ENCODE measurements at places on chromosomes 1 and 21.

- no peak for DNase-seq
Observed at GRCh38 chr1:155833665-155834295, 23.2 kb downstream of the GON4L start.

DNA sequence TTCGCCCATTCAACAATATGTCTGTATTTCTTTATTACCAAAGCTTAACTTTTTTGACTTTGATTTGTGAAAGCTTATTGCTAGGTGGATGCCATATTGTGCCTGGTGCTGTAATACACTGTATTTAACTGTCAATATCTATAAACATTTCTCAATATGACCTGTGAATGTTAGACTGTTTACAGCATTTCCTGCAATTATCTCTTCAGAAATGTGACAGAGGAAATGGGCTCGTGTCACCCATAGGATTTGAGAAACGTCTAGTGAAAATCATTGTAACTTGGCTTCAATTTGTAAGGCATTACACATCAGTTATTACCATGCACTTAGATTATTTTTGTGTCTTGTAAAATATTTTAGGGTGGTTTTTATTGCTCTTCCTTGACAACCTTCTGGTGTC, 237.8 kb upstream of the ADGRL2 start:
- no peak for DNase-seq

DNA sequence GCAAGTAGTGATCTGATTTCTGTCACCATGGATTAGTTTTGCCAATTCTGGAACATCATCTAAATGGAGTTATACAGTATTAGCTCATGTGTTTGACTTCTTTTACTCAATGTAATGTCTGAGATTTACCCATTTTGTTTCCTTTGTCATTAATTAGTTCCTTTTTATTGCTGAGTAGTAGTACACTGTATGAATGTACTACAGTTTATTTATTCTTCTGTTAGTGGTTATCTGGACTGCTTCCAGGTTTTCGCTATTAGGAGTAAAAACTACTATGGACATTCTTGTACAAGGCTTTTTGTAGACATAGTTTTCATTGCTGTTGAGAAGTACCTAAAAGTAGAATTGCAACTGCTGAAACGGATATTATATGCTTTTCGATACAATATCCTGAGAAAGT, 14.1 kb downstream of the SUCO start:
- DNase-seq = no peak

- peak; percentile 98 for DNase-seq
Observed at GRCh38 chr1:201692555-201693394, 136.2 kb upstream of the IPO9 start.

DNA sequence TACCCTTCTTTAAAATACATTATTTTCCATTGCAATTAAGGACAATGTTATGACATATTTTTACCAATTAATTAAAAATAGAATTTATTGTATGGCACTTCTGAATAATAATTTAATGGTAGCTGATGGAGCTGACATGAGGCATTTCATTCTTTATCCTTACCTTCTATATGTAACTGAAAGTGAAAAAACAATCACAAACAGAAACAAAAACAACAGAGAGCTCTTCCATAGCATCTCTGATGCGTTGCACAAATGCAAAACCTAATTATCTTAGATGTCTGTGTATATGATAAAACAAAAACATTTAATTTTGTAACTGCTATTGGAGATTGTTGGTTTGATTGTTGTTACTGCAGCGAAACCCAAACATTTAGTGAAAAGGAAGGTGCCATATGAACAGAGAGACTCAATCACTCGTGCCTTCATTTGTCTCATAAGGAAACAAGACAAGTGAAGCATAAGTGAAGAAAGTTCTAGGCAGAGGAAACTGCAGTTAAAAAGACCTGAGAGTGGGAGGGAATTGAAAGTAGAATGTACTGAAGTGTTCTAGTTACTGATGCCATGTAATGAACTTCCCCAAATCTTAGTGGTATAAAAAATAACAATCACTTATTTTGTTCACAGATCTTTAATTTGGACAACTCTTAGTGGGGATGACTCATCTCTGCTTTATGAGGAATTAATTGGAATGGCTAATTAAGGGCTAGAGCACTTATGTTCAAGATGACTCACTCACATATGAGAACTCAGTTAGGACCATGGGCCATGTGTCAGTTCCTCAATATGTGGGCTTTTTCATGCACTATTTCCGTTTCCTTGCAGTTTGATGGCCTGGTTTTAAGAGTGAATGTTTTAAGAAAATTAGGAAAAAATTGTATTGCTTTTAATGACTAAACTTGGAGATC, 245.0 kb upstream of the OLFM3 start:
- no peak for DNase-seq

DNA sequence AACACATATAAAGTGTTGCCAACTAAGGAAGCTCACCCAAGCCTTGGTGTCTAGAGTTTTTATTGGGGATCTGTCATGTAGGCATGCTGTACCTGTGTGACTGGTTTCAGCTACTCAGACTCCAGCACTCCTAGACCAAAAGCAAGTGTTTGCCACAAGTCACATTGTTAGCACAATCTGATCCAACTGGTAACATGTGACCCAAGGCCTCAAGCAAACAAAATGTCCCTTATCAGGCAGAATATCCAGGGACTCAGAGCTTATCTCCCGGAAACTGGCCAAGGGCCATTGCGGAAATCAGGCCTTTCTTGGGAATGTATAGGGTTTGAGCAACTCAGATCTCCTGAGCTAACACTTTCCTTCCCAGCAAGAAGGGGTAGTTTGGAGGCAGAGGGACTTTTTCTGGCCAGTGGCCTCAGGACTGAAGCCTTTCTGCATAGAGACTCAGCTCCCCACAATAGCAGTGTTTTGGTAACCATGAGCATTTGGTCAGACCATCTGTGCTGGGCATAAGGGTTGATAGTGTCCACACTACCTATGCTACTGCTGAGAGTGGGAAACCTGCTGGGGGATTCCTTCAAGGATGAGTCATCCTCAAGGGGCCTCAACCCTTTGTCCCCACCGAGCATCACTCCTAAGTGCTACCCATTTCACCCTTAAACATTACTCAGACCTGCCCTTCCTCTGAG, 29.6 kb downstream of the NHLH2 start:
- no peak for DNase-seq

GRCh38 chr1:212109728-212110127, 74.2 kb downstream of the DTL start:
- DNase-seq = no peak

DNA sequence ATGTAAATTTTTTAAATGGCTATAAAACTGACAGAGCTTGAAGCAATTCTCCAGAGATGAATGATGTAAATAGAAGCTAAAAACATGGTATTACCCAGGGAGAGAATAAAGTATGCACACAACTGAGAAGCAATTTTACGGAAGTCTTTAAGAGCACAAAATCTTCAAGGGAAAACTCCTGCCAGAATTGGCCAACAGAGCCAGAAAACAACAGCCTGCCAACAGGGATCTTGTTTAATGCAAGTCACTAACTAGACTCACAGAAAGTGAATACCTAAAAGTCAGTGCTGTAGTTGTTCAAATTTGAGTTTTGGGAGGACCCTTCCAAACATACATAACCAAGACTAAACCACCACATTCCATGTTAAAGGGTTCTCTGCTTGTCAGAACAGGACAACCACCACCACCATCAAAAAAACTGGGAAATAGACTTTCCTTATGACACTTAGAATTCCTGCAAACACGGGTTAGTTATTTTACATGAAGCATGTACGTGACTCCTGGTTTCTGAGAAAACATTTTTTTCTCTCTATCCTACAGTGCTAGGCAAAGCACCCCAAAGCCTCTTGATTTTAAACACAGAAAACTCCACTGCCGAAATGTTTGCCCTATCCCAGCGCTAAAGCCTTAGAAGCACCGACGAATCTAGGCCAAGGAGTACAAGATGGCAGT, 1.6 kb downstream of the EPS15 start:
- DNase-seq = no peak

DNA sequence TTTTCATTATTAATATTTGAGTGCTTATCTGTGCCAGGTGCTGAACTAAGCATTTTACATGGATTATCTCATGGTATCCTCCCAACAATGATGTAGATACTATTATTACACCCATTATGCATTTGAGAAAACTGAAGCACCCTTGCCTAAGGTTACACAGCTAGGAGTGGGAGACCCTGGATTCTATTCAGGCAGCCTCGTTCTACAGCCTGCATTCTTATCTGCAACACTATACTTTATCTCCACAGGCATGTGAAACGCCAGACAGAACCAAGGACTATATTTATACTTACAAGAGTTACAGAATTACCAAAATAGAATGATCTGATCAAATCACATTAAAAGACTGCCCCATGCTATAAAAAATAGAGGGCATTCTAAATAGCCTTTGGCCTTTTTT, 22.4 kb downstream of the LPAR3 start:
- no peak for DNase-seq

GRCh38 chr1:230681599-230681998, 32.3 kb downstream of the AGT start:
- DNase-seq = peak; percentile 91

GRCh38 chr1:107609808-107610207, 355.2 kb downstream of the VAV3 start:
- DNase-seq = no peak

- DNase-seq = no peak
Observed at GRCh38 chr1:177933881-177934280, 36.0 kb downstream of the SEC16B start.

DNA sequence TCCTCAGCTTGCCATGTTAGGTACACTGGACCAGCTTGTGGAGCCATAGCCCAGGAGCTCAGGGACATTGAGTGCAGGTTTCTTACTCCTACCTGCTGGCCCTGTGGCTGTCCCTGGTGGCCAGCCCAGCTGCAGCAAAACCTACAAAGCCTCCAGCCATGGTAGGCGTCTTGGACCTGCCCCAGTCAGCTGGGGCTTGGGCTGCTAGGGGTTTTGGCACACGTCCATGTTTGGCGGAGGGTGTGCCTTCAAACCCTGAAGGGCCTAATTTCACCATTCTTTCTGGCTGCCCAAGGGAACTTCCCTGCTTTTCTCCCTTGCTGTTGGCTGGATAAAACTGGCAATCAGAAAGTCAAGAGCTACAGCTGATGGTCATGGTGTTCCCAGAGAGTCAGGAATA, 25.4 kb downstream of the HMGCS2 start:
- no peak for DNase-seq

- DNase-seq = no peak
Observed at GRCh38 chr1:35047188-35047858, 15.6 kb upstream of the ZMYM6 start.

DNA sequence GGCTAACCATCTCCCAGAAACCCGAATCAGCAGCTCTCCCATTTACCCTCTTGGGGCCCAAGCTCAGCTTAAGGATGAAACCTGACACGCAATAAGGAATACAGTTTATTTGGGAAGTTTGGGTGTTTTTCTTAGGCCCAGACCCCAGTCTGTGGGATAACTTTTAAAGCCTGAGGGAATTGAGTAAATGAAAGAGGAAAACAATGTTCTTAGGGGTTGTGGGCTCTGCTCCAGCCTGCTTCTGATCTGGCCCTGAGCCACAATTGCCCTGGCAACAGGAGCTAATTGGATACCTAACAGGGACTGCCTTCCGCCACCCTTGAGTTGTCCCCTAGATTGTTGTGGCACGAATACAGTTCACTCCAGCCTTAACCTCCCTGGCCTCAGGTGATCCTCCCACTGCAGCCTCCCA, 20.1 kb downstream of the DYRK3 start:
- peak; percentile 8 for DNase-seq

DNA sequence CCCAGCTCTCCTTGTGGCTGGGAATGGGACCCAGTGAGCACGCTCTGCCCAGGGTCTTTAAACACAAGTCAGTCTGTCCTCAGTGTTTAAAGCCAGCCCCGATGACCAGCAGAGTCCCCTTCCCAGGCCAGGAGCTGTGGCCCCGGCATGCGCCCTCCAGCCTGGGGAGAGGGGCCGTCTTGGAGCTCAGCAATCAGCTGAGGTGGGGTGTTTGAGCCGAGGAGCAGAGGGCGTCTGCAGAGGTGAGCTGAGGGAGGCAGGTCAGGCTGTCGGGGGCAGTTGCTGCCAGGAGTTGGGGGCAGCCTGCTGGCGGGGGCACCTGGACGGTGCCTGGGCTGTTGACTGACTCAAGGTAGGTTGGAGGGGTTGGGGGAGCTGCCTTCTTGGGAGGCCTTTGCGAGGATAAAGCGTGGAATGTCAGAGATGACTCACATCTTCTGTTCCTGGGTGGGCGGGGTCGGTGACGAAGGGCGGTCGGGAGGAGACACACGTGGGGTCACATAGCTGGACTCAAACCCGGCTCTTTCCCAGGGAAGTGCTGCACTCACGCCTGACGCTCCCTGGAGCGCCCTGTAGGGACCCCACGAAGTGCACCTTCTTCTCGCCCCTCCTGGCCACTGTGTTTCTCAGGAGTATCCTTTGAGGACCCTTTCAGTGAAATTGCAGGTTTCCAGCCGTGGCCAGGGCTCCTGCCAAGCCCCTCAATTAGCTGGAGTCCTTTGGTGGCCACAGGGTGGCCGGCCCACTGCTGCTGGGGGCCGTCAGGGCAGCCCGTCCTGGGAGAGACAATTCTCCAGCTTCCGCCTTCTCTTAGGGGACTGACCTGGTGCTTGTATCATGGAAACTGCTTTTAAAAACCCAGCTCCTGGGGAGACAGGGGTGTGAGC, 86.2 kb downstream of the SIK1 start:
- DNase-seq = no peak

DNA sequence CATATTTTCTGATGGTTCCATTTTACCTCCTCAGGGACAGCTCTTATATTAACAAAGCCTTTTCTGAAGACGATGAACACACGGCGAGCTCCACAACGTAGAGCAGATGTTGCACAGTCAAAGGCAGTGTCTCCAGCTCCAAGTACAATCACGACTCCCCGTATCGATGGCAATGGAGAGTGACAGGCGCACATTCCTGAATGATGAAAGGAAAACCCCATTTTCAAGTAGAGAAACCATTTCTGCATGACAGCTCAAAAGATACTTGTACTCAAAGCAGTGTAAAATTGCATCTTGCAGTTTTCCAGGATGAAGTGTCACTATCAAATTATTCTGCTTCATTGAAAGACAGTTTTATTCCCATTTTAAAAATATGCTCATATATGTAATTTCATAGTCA, 327.6 kb downstream of the DPYD start:
- no peak for DNase-seq

DNA sequence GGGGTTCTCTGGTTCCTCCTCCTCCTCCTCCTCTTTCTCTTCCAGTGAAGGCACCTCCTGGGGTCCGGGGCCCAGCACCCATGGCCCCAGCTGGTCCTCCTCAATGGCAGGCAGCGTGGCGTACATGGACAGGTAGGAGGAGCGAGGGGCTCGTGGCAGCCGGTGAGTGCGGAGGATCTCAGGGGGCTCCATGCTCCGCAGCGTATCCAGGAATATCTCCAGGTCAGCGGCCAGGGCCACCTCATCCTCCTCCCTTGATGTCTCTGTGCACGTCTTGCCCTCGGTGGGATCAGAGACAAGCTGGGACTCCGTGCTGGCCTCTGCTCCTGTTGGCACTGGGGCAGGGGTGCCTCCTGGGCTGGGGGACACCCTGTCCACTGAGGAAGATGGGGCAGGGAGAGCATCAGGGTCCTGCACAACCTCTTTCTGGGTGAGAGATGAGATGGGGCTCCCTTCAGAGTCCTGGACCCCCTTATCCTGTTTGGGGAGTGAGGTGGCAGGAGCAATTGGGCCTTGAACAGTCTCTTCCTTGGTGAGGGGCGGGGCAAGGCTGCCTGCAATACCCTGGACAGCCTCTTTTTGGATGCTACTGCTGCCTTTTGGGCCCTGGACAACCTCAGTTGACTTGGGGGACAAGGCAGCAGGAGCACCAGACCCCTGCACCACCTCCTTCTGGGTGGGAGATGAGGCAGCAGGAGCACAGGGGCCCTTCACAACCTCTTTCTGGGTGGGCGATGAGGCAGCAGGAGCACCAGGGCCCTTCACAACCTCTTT, 9.6 kb downstream of the CRYBG2 start:
- DNase-seq = no peak
